Vagina (tissue), 2 donors: ENCODE measurements at places on chromosomes 5 and 9.

GRCh38 chr5:417301-418161 lies 25.4 kb upstream of the EXOC3 start:
- no peak for DNase-seq

DNA sequence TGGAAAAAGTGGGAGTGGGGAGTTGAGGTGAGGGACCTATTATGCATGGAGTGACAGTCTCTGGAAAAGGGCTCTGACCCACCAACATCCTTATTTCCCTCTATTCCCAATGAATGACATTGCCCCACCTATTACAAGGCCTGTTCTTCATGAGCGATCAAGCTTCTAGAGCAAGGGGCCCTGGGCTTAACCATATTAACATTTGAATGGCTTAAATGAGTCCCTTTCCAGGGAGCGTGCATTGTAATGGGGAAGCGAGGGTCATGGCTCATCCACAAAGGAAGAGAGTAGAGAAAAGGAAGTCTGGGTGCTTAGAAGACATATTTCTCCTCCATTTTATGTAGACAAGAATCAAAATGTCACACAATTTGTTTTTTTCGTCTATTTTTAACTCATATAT lies 255.5 kb downstream of the CAAP1 start:
- no peak for DNase-seq

GRCh38 chr5:64759960-64760660 lies 8.4 kb downstream of the SREK1IP1 start:
- no peak for DNase-seq

DNA sequence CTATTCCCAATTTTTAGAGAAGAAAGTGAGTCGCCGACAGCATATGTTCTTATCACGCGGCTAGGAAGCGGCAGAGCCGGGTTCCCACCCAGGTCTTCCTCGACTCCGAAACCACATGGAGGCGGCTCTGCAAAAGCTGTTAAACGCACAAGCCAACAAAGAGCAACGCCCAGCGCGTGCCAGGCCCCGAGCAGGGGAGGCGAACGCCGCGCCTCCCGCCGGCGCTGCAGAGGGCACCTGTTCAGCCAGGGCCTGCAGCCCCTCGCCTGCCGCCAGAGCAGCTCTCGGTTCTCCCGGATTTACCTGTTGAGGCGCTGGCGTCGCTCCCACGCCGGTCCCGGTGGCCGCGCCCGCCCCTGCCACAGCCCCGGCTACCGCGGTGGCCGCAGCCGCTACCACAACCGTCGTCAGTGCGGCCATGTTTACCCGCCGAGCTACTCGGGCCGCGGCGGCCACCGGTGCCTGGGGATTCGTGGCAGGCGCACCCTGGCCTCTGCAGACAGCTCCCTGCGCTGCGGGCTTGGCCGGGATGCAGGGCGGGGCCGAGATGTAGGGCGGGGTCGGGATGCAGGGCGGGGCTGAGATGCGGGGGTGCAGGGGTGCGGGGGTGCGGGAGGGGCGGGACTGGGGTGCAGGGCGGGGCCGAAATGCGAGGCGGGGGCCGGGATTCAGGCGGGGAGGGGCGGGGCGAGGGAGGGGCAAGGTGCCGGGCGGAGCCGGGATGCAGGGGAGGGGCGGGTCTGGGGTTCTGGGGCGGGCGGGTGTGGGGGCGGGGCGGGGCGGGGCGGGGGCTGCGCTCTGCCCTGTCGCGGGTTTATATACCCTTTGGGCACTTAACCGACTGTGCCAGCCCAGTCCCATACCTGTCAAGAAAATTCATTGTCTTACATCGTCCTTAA lies at the start of gene CCDC112:
TSS of gene CCDC112 (minus strand) at position 531 of the 899 bp plus-strand sequence. CDS start at position 420, 111 bp downstream.
- DNase-seq, result no peak

GRCh38 chr9:113388833-113389232 lies 12.0 kb upstream of the HDHD3 start:
- no peak for DNase-seq

- DNase-seq, result no peak
These were observed 292.8 kb upstream of the KLF4 start for GRCh38 chr9:107782381-107782780.

DNA sequence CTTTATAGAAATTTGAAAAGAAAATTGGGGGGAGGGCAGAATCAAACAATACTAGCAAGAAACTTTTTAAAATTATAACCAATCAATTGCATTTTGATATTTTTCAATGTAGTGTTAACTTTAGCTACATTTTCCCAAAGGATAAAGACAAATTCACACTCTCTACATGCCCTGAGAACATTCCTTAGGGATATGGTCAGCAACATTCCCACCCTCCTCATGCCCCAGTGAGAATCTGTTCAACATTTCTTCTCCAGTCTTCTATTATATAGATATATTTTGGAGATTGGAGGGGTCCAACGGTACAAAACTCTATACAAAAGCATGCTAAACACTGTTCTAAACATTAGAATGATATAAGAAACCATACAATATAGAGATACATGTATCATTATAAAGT lies 11.6 kb upstream of the PRR16 start:
- no peak for DNase-seq

DNA sequence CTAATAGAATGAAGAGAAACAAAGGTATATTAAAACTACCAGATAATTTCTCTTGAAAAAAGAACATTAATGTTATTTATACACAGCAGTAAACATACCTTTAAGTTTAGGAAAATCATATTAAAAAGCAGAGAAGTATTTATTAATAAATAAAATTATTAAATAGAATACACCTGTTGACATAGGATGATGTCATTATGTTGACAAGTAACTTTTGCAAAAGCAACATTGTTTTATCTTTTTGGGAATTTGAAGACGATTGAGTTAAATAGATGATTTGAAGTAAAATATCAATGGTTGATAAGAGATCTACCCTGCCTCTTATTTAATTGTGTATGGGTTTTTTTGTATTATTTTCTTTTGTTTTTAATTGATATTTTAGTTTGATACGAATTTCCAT lies 711.1 kb upstream of the NUDT12 start:
- no peak for DNase-seq

DNA sequence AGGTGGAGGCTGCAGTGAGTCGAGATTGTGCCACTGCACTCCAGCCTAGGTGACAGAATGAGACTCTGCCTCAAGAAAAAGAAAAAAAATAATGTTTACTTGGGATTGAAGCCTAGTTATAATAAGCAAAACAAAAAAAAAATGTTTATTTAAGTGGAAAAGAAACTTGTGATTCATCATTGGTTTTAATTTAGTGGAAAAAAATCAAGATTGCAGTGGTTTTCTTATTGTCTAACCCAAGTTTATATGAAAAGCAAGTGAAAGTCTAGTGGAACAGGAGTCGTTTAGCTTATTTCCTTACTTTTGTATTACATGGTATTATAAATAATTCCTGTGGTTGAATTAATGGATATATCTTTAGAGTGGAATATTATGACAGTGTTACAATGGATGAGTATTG lies 8.4 kb downstream of the CNOT8 start:
- no peak for DNase-seq

DNA sequence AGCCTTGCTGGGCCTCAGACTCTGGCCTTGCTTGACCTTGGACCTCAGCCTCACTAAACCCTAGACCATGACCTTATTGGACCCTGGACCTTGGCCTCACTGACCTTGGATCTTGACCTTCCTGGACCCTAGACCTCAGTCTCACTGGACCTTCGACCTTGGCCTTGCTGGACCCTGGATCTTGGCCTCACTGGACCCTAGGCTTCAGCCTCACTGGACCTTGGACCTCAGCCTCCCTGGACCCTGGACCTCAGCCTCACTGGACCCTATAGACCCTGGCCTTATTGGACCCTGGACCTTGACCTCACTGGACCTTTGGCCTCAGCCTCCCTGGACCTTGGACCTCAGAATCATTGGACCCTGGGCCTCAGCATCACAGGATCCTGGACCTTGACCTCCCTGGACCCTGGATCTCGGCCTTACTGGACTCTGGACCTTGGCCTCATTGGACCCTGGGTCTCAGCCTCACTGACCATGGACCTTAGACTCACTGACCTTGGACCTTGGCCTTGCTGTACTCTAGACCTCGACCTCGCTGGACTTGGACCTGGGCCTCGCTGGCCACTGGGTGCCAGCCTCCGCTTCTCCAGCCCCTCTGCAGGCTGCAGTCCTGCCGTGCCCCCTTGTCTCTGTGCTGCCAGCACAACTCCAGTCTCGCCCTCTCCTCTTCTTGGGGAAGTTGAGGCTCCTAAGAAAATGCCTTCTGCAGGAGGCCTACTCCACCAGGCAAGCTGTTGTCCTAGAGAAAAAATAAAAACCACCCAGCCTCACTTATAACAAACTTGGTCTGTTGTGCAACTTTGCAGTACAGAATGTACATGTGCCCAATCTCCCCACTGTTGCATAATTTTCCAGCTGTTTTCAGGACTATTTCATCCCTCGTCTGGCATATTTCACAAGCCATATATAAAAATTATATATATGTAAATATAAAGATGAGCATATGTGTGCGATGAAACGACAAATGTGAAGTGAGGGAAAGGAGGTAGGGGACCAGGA lies 11.0 kb upstream of the ADAMTS2 start:
- no peak for DNase-seq

- DNase-seq, result no peak
These were observed 2.1 kb downstream of the C9orf153 start for GRCh38 chr9:86257391-86257790.

DNA sequence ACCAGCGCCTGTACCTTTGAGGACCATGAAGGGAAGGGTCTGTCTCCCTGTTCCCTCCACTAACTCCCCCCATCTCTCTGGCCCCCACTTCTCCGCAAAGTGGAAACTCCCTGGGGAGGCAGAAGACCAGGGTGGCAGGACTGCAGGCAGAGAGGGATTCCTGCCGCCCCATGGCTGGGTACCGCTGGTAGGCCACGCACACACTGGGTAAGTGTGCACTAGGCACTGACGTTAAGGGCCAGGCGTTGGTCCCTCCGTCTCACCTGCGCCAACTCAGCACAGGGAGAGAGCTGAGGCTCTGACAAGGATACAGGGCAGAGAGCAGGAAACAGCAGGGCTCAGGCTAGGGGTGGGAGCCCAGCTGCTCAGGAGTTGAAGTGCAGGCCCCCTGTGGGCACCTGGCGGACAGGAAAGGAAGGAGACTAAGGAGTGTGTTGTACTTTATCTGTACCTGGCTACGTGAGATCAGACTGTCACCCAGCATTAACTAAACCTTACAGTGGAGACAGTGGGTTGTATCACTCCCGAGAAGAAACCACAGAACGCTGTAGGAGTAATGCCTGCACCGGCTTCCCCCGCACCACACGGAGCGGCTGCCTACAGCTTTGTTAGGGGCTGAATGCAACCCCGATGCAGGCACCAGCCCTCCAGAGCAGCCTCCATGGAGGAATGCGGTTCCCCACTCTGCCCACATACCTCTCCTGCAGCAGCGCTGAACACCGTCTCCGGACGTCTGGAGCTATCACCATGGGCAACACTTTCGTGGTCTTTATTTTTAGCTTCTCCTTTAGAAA lies 34.2 kb upstream of the CLPTM1L start:
- DNase-seq, result no peak
